Stimulated activated CD4-positive, alpha-beta T cell treated with anti-CD3 and anti-CD28 coated beads, Interleukin-12 subunit alpha, Interleukin-12 subunit beta, amount 100 ng/mL, for 48 hours (primary cell): ENCODE measurements at places on chromosomes 2 and 18.

DNA sequence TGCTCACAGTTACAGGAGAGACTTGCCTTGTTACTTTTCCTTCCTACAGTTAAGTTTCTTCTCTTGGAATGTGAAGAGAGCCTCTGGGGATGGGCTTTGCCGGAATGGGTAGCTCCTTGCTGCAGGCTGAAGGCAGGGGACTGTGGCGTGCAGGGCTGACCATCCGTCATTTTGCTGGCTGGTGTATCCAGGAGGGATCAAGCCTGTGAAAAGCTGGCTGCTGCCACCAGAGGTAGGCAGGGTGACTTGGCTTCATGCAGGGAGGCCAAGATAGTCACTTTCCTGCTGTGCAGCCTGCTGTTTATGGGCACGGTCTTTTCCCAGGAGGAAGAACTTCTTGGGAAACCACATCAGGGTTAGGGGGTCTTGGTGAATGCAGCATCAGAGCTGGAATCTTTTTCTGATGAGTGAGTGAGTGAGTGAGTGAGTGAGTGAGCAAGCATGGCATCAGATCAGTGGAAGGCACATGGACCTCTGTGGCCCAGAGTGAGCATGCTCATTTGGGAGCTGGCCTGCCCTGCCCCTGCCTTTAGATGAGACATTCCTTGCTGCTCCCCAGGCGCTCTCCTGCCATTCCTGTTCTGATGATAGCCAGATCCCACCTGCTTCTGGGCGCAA, 33.0 kb downstream of the FHOD3 start:
- DNase-seq: no peak

DNA sequence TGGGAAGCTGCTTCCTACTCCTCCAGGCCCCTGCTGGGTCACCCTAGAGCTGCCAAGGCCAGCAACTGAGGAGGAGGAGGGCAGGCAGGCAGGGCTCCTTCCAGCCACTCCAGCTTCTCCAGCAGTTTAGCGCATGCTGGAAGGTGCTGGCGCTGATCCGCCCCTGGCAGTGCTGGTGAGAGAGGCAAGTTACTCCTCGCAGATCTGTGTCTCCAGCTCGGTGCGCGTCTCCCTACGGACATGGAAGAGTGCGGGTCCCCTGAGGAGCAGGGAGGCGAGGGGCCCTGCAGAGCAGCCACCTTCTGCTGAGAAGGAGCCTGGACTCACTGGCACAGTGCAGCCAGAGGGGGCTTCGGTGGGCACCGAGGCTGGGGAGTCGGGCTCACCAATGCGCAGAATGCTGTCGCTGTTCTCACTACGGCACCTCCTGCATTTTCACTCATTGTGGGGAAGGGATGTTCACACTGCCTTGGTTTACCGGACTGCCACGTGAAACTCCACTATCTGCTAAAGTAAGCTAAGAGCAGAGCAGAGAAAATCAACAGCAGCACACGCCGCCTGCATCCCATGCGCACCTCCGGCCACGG, 206.0 kb downstream of the HDAC4 start:
- no peak for DNase-seq

DNA sequence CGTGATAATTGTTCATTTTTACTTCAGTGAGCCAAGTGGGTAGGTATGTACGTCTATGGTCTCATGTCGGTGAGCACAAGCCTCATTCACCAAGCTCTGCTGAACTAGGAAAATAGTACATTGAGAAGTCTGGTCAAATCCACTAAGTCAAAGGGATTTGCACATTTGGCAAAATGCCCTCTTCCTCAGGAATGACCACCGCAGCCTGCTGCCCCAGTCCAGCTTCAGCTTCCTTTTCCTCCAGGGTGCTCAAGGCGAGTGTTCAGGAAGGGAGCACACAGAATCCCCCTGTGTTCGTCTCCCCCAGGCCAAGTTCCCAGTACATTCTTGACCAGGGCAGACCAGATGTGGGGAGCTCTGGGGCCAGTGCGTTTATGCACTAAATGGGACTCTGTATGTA, 23.0 kb downstream of the TCF7L1 start:
- no peak for DNase-seq

DNA sequence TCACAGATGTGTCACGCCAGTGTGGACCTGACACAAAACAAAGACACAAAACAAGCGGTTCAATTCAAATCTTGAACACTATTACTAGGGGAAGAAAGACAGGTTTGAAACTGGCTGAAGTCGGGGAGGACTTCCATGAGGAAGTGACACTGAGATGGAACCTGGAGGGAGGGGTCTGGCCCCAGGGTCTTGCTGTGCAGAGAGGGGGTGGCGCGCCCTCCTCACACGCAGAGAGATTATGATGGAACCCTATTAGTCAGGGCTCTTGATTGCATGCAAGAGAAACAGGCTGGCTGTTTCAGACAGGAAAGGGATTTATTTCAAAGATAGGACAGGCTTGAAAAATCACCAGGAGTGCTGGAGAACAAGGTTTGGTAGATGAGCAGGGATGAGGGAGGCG, 363.6 kb upstream of the HS6ST1 start:
- no peak for DNase-seq

- no peak for DNase-seq
These were observed 888.8 kb downstream of the LRP1B start for GRCh38 chr2:141242008-141242407.

- DNase-seq: no peak
These were observed 481.9 kb downstream of the TMX3 start for GRCh38 chr18:68233018-68233417.
